ENCODE measurements at places on chromosomes 16 and 17. TPM values are rescaled to one million over a fixed set of nuclear protein-coding genes. Genes with fewer than 3 reads are reported as not detected.

OXLD1 gene
- total RNA-seq, result 22.2 TPM

CDH1 gene
- not detected for total RNA-seq

TP53TG3D gene
- total RNA-seq, result not detected

MTSS2 gene
- total RNA-seq, result 8.3 TPM

NTHL1 gene
- 36.1 TPM for total RNA-seq

PIK3R5 gene
- not detected for total RNA-seq

CCL7 gene
- not detected for total RNA-seq

PTRH2 gene
- 21.6 TPM for total RNA-seq

CCDC154 gene
- 0.41 TPM for total RNA-seq

GRCh38 chr17:4796552-4796920, 572 bp downstream of the PSMB6 start:
- DNase-seq, result peak; percentile 28

- no peak for DNase-seq
Observed at GRCh38 chr17:969811-970355, 9.7 kb downstream of the NXN start.

- no peak for DNase-seq
Observed at GRCh38 chr17:39813631-39814030, 50.5 kb downstream of the IKZF3 start.

DNA sequence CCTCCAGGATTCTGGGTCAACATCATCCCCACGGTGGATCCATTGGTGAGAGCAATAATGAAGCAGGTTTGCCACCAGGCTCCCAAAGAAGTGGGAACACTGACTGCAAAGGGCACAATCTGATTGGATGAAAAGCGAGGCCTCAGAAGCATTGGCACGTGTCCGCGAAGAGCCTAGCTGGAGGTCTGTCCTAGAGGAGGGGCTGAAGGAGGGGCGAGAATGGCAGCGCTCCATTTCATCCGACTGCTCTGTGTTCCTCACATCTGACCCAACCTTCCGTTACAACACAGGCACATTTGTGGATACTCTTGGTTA, 79.9 kb downstream of the MRC2 start:
- DNase-seq, result no peak

GRCh38 chr17:32553168-32553567, 66.4 kb downstream of the CDK5R1 start:
- DNase-seq, result no peak

- DNase-seq, result peak; percentile 69
Observed at GRCh38 chr16:57519796-57520360, 16.5 kb downstream of the CCDC102A start.

GRCh38 chr17:43070872-43071271, 45.8 kb downstream of the RND2 start:
- no peak for DNase-seq

GRCh38 chr16:24721830-24722238, 7.6 kb upstream of the TNRC6A start:
- DNase-seq, result no peak

- no peak for DNase-seq
Observed at GRCh38 chr16:23008041-23008440, 141.2 kb downstream of the USP31 start.

DNA sequence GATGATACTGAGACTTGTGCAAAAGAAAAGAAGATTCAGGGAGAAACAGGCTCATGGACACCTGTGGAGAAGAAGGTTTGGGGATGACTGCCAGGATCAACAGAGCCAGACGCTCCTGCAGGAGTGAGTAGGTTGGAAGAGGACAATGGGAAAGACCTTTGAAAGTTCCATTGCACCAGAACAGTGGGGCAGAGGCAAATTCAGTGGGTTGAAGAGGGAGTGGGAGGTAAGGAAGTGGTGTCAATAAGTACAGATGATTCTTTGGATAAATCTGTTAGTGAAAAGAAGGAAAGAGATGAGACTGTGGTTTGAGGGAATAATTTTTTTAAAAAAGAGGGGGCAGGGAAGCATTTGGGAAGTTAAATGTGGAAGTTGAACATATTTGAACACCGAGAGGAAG, 212.8 kb downstream of the SOX9 start:
- DNase-seq, result no peak

- no peak for DNase-seq
Observed at GRCh38 chr16:51710186-51710585, 559.1 kb upstream of the SALL1 start.

GRCh38 chr17:59423903-59424302, 92.4 kb downstream of the YPEL2 start:
- no peak for DNase-seq

- no peak for DNase-seq
Observed at GRCh38 chr17:83018658-83019193, 60.7 kb upstream of the METRNL start.

DNA sequence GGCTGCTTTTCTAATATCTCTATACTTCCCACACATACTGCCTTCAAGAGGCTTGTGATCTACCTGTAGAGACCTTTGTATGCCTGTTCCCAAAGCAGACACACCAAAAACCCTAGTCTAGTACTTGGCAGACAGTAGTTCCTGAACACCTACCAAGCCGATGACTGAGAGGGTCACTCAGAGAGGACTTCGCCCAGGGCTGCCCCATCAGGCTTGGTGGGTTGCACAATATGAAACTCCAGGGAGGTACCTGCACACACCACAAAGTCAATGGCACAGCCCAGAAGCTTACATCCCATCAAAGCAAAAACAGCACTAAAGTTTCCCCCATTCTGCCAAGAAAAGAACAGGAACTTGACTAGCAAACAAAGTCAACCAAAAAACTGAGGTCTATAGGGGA, 30.3 kb downstream of the ASPA start:
- no peak for DNase-seq

GRCh38 chr17:13024526-13025257, 6.9 kb upstream of the ELAC2 start:
- DNase-seq, result peak; percentile 63

GRCh38 chr17:82121660-82122629, 23.9 kb upstream of the FASN start:
- DNase-seq, result no peak

DNA sequence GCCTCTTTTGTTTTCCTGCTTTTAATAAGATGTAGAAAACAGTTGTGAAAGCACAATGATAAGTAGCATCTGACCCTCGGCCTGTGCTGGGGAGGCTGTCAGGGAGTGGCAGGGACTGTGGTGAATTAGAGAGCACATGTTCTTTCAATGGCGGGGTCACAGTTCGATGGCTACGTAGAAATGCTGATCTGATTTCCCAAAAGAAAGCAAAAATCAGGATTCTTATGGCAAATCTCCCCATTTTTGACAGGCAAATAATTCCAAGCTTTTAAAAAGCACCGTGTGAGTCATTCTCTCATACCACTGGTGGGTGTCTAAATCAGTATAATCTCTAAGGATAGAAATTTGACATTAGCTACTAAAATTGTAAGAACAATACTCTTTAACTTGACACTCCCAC, 4.2 kb upstream of the MAPK7 start:
- peak; percentile 66 for DNase-seq

Data from fibroblast of the aortic adventitia (primary cell).